ENCODE measurements at places on chromosomes 1 and 21.
A peak's percentile ranks its signal among the peaks of the same experiment; 100 is the strongest.

- H3K27me3 ChIP-seq = no peaks in the 10 kb centered on the region
- H3K4me1 ChIP-seq = peaks cover 11% of the 10 kb centered on the region
- H3K27ac ChIP-seq = no peak overlapping the region
- H3K4me3 ChIP-seq = no peak overlapping the region
Measured at GRCh38 chr1:43932786-43933385, 715 bp upstream of the ARTN start.

DNA sequence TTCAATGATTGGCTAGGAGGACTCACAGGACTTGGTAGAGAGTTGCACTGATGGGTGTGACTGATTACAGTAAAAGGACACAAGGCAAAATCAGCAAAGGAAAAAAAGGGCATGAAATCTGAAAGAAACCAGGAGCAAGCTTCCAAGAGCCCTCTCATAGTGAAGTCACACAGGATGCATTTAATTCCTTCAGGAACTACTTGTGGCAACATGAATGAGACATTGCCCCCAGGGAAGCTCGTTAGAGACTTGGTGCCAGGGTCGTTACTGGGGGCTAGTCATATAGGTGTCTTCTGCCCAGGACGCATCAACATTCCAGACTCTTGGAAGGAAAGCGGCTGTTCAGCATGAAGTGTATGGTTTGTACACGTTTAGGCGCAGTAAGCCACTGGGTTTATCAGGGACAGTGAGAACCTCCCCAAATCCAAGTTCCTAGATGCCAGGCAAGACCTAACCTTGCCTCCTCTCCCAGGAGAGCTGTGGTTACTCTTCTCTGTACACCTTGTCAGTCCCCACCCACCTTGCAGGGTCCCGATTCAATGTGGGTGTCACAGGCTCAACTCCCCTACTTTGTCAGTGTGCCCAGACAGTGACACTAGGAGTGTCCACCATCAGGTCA is 26.0 kb upstream of the C2CD2 start:
- no peaks in the 10 kb centered on the region for H3K36me3 ChIP-seq
- DNase-seq = no peak
- H3K27me3 ChIP-seq = no peaks in the 10 kb centered on the region
- no peak overlapping the region for H3K4me3 ChIP-seq
- H3K27ac ChIP-seq = no peak overlapping the region

DNA sequence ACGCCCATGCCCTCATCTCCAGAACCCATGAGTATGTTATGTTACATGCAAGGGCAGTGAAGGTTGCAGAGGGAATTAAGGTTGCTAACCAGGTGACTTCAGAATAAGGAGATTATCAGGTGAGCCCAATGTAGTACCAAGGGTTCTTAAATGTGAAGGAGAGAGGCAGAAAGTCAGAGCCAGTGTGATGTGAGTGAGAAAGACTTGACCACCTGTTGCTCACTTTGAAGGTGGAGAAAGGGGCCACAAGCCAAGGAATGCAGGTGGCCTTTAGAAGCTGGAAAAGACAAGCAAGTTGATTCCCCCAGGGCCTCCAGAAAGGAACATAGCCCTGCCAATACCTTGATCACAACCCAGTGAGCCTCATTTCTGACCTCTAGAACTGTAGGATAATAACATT is 84.7 kb upstream of the CLDN14 start:
- no peaks in the 10 kb centered on the region for H3K27me3 ChIP-seq
- no peak overlapping the region for H3K4me3 ChIP-seq
- no peaks in the 10 kb centered on the region for H3K36me3 ChIP-seq
- DNase-seq = no peak
- H3K27ac ChIP-seq = no peak overlapping the region
- no peaks in the 10 kb centered on the region for H3K4me1 ChIP-seq

GRCh38 chr21:46570119-46570518 is 34.8 kb downstream of the S100B start:
- no peaks in the 10 kb centered on the region for H3K27me3 ChIP-seq
- peaks cover 23% of the 10 kb centered on the region for H3K36me3 ChIP-seq
- no peak for DNase-seq
- no peak overlapping the region for H3K27ac ChIP-seq
- H3K4me1 ChIP-seq = no peaks in the 10 kb centered on the region
- H3K4me3 ChIP-seq = no peak overlapping the region

GRCh38 chr1:234756066-234756774 is 146.2 kb upstream of the IRF2BP2 start:
- DNase-seq = no peak
- no peak overlapping the region for H3K4me3 ChIP-seq
- H3K27ac ChIP-seq = no peak overlapping the region

DNA sequence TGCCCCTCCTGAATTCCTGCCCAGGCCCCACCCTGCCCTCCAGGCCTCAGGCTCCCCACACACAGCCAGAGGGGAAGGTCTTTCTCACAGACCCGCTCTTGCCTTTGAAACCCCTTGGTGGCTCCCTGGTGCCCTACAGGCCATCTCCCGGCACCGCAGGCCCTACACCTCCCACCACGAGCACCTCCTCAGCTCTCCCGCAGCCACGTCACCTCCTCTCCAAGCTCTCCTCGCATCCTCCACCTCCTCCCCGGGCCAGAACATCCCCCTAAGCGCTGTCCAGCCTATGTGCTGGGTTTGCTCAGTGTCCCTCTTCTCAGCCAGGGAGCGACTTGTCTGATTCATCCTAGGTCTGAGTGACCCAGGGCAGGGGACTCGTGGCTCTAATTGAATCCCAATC is 66.4 kb downstream of the DMRTB1 start:
- H3K27me3 ChIP-seq = no peaks in the 10 kb centered on the region
- H3K4me3 ChIP-seq = no peak overlapping the region
- H3K36me3 ChIP-seq = no peaks in the 10 kb centered on the region
- DNase-seq = no peak

GRCh38 chr1:25640646-25641328 is 24.2 kb downstream of the MAN1C1 start:
- peaks cover 27% of the 10 kb centered on the region for H3K4me1 ChIP-seq
- H3K4me3 ChIP-seq = no peak overlapping the region
- DNase-seq = peak; percentile 43
- H3K27me3 ChIP-seq = no peaks in the 10 kb centered on the region
- no peak overlapping the region for H3K27ac ChIP-seq
- no peaks in the 10 kb centered on the region for H3K36me3 ChIP-seq

DNA sequence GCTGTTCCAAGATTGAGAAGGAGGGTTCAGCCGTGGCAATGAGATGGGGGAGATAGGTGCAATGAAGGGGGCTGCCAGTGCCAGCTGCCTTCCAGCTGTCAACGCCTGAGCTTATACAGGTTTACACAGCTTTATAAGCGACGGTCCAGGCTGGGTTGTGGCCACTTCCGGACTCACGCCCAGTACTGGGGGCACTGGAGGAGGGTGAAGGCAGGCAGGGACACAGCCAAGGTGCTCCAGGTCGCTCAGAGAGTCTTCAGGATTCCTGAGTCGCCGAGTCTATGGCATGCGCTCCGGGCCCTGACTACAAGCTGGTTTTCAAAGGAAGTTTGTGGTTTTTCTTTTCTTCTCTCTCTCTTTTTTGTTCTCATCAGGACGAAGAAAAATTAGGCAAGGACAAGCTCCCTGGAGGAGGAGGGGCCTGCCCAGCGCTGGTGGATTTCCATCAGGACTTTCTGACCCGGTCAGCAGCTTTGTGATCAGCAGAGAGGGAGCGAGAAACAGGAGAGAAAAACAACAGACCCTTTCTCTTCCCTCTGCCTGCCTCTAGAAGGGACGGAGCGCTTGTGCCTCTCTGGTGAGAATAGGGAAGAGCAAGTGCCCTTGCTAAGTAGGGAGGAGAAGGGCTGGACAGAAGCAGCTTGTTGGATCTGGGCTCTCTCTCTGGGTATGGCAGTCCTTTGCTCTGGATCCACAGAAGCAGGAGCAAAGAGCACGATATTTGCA is at the start of gene MINDY1:
Gene MINDY1 (minus strand): TSS at position 576 of the 726 bp plus-strand sequence. CDS start 4,285 bp downstream, outside the sequence.
- peaks cover 54% of the 10 kb centered on the region for H3K4me1 ChIP-seq
- H3K27me3 ChIP-seq = no peaks in the 10 kb centered on the region
- peak within 1 kb of the TSS; percentile 92 for H3K27ac ChIP-seq
- peak within 1 kb of the TSS; percentile 53 for H3K4me3 ChIP-seq

DNA sequence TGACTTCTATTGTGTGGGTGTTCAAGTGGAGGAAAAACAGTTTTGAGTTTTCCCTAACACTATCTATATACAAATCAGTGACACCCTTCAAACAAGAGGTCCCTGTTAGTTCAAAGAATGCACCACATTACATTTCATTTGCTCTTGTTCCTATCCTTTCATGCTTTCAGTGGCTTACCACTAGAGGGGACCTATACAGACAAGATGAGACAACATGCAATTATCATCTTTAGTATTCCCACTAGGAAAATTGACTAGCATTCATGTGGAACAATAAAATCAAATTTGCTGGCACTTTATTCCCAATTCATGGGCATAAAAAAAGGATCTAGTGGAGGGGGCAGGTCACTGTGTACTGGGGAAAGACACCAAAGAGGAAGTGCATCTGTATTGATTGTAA is 13.3 kb upstream of the SIPA1L2 start:
- no peak overlapping the region for H3K4me3 ChIP-seq
- H3K36me3 ChIP-seq = no peaks in the 10 kb centered on the region
- DNase-seq = no peak
- no peaks in the 10 kb centered on the region for H3K27me3 ChIP-seq
- H3K4me1 ChIP-seq = no peaks in the 10 kb centered on the region

GRCh38 chr1:181104042-181104789 is 15.7 kb downstream of the IER5 start:
- DNase-seq = no peak
- H3K36me3 ChIP-seq = no peaks in the 10 kb centered on the region
- H3K27me3 ChIP-seq = no peaks in the 10 kb centered on the region
- peak overlapping the region; percentile 90 for H3K27ac ChIP-seq
- peaks cover 22% of the 10 kb centered on the region for H3K4me1 ChIP-seq
- H3K4me3 ChIP-seq = peak overlapping the region; percentile 66

- no peak overlapping the region for H3K4me3 ChIP-seq
- DNase-seq = no peak
- no peaks in the 10 kb centered on the region for H3K27me3 ChIP-seq
- no peaks in the 10 kb centered on the region for H3K36me3 ChIP-seq
- H3K4me1 ChIP-seq = no peaks in the 10 kb centered on the region
Measured at GRCh38 chr1:98898940-98899339, 105.7 kb downstream of the PLPPR5 start.

DNA sequence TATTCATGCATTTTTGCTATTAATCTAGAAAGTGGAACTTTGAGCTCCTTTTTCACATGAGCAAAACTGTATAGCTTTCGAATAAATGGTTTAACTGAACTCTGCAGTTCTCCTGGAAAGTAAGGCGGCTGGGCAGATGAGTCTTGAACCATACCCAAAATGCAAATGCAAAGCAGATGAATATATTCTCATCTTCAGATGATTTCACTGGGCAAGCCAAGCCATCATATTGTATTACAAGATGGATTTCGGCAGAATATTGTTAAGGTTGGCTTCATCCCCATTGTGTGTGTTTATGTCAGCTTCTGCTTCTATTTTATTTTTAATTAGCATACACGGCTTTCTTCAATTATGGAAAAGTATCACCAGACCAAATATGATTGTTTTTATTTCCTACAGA is 209.6 kb downstream of the GREM2 start:
- no peak overlapping the region for H3K27ac ChIP-seq
- H3K4me1 ChIP-seq = peaks cover 10% of the 10 kb centered on the region
- no peak for DNase-seq
- no peaks in the 10 kb centered on the region for H3K27me3 ChIP-seq
- H3K4me3 ChIP-seq = no peak overlapping the region
- no peaks in the 10 kb centered on the region for H3K36me3 ChIP-seq

DNA sequence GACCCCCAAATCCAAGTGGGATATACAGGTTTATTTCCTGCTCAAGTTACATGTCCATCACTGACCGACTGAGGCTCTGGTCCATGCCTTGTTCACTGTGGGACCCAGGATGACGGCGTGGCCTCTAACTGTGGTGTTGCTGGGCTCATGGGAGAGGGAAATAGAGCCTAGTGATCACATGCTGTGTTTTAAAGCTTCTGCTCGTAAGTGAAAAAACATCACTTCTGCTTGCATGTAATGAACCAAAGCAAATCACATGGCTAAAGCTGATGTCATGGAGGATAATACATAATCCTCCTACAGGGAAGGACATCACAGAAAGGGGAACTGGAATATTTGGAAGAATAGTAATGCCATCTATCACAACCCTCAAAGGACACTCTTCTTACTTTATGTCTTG is 107.6 kb downstream of the FASLG start:
- H3K27me3 ChIP-seq = no peaks in the 10 kb centered on the region
- no peak overlapping the region for H3K4me3 ChIP-seq
- H3K36me3 ChIP-seq = no peaks in the 10 kb centered on the region
- DNase-seq = no peak
- no peaks in the 10 kb centered on the region for H3K4me1 ChIP-seq

DNA sequence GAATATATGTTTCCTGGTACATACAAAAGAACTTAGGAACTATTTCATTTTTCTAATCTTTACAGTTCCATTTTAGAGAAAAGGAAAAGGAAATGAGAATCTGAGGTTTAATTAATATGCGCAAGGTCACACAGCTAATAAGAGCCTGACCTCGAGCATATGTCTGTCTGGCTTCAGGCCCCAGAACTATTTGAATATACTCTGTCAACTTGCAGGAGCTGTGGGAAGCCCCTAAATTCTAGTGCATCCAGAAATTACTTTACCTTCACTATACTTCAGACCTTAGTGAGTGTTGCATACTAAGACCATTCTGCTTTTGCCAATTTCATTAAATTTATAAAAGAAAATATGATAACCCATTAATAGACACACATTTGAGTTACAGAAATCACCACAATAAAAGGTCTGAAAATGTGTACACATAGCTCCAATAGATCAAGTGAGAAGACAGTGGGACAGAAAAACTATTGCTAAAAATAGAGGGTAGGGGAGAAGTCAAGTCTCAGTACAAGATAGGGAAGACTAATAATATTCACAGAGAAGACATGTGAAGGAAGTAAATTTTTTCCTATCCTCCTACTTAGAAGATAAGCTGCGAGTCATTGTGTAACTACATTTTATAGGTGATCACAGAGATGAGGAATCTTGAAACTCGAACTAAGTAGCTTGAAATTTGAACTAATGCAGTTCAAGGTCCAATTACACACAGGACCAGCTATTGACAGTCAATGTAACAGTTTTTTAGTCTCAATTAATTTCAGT is 3.8 kb downstream of the RGS13 start:
- peaks cover 13% of the 10 kb centered on the region for H3K4me1 ChIP-seq
- no peak overlapping the region for H3K27ac ChIP-seq
- DNase-seq = peak; percentile 77
- H3K27me3 ChIP-seq = no peaks in the 10 kb centered on the region

GRCh38 chr1:203049576-203050180 is 23.4 kb downstream of the PPFIA4 start:
- no peak overlapping the region for H3K27ac ChIP-seq
- H3K4me1 ChIP-seq = no peaks in the 10 kb centered on the region
- no peaks in the 10 kb centered on the region for H3K36me3 ChIP-seq
- DNase-seq = no peak
- H3K4me3 ChIP-seq = no peak overlapping the region

DNA sequence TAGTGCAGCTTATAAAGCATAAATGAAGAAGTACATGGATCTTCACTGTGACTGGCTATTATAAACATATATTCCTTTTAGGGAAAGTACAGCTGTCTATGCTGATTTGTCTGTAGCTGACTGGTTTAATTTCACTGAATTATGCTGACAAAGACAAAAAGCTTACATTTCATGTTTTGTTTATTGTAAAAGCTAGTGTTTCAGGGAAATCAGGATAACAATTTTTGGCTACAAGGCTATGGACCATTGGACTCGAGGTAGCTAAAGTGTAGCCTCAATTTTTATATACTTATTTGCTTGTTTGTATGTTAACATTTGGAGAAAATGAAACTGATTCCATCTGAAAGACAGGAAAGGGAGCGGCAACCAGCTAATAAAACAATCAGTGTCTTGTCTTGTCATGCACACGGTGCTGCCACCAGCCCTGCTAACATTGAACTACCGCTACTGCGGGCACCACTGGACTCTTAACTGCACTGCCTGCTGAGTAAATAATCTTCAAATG is 480.2 kb downstream of the COL11A1 start:
- no peaks in the 10 kb centered on the region for H3K27me3 ChIP-seq
- no peak overlapping the region for H3K27ac ChIP-seq
- H3K4me1 ChIP-seq = no peaks in the 10 kb centered on the region
- no peak overlapping the region for H3K4me3 ChIP-seq

All from lung (tissue), 17 donors.